HS-5 (cell line): ENCODE measurements at places on chromosomes 11 and 22.

- DNase-seq, result no peak
Observed at GRCh38 chr11:111361874-111362273, 17.2 kb downstream of the POU2AF1 start.

DNA sequence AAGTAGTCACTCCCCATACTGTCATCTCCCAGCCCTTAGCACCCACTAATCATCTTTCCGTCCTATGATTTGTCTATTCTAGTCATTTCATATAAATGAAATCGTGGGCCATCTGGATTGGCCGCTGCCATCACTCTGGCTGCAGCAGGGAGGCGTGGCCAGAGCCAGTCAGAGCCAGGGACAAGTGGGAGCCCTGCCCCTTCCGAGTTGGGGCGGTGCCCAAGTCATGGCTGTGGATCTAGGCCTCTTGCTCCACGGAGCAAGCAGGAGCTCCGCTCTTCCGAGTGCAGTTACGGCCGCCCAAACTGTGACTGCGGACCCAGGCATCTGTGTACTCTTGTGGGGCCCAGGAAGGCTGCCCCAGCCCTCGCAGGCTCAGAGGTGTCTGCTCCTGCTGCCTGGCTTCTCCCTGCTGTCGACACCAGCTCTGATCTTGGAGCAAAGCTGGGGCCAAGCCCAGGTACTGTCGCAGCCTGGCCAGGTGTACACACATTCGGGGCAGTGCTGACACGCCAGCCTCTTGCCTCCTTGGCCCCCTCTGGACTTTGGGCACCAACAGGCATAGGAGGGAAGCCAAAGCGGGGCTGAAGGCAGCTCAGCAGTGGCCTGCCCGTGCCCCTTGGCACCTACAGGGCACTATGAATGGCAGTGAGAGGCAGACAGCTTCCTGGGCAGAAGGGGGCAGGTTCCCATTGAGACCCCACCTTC is 8.4 kb downstream of the MRPL48 start:
- no peak for DNase-seq

DNA sequence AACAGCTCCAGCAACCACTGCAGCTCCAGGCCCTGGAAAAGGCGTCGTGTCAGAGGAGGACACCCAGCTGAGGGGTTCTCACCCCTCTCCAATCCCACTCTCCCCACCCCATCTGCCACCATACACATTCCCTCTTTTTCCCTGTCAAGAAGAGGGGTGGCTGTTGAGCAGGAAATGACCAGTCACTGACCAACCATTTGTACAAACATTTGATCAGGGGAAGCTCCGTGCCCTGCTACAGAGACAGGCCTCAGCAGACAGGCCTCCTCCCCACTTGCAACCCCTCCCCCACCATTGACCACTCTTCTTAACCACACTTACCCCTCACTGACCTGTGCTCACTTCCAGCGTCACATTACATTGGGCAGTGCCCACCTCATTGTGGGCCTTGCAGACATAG is 2.3 kb upstream of the VSIG2 start:
- no peak for DNase-seq

- DNase-seq, result no peak
Observed at GRCh38 chr11:93494357-93494756, 48.8 kb downstream of the SMCO4 start.

GRCh38 chr11:35404388-35404775 is 15.0 kb downstream of the SLC1A2 start:
- no peak for DNase-seq

DNA sequence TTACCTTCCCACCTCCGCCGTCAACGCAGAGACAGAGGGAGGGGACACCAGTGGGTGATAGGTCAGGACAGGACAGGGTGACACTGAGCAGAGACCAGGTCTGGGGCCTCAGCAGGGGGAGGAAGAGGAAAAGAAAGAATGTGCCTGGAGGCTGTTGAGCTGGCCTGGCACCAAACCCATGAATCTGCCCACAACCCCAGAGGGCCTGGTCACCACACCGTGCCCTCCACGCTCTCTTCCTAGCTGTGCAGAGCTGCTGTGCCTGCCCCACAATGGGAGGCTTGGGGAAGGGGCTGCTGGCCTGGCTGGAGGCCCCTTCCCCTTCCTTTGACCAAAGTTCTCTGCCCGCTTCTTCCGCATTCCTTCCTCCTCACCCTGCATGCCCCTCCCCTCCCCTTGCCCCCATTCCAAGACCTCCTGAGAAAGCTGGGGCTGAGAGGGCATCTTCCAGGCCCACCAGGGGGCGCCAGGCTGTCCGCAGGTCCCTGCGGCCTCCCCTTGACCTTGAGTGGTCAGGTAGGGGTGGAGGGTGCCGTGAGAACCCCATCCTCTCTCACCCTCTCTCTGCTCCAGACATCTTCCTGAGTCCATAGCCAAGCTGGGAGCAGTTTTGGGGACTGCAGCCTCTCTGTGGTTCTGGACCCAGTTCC is 11.0 kb upstream of the CACNA1I start:
- DNase-seq, result no peak

DNA sequence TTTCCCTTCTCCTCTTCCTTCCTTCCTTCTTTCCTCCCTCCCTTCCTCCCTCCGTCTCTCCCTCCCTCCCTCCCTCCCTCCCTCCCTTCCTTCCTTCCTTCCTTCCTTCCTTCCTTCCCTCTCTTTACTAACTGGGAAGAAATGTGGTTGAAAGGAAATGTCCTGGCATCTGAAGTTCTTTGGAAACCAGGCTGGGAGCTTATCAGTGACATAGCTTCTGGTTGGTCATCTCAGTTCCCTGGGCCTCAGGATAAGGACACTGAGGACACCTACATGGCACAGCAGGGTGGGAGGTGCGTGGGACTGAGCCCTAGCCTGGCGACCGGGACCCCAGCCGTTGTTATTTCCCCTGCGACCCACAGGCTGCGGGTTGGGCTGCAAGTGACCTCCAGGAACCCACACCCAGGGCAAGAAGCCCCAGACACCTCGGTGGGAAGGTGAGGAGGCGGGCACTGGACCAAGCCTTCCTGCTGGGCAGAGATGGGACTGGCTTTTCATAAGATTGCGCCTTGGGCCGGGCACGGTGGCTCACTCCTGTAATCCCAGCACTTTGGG is 1486.5 kb downstream of the TBC1D22A start:
- no peak for DNase-seq

DNA sequence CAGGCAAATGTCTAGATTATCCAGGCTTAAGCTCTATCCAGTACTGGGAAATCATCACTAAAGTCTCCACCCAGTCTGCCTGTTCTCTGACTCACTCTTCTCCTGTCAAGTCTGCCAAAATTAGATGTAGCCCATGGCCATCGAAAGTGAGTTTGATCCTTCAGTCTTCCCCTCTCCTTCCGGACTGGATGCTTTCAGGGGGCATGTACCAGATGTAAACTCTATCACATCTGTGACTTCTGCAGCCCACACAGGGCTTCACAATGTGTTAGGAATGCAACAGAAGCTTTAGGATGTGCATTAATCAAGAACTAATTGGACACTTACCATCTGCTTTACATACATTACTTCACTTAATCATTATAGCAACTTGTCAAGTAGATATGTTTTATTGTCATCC is 12.3 kb downstream of the ME3 start:
- DNase-seq, result no peak

- no peak for DNase-seq
Observed at GRCh38 chr11:27786331-27786730, 86.1 kb upstream of the BDNF start.

DNA sequence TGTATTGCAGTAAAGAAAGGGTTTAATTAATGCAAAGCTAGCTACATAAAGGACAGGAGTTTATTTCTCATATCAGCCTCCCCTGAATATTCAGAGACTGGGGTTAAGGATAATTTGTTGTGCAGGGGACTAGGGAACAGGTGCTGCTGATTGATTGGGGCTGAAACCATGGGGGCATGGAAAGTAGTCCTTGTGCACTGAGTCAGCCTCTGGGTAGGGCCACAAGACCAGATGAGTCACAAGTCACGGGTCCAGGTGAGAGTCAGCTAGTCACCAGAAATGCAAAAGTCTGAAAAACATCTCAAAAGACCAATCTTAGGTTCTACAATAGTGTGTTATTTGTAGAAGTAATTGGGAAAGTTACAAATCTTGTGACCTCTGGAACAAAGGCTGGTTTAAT is 32.9 kb upstream of the SYT13 start:
- DNase-seq, result no peak

GRCh38 chr11:110530900-110531741 is 101.4 kb downstream of the FDX1 start:
- peak; percentile 29 for DNase-seq

DNA sequence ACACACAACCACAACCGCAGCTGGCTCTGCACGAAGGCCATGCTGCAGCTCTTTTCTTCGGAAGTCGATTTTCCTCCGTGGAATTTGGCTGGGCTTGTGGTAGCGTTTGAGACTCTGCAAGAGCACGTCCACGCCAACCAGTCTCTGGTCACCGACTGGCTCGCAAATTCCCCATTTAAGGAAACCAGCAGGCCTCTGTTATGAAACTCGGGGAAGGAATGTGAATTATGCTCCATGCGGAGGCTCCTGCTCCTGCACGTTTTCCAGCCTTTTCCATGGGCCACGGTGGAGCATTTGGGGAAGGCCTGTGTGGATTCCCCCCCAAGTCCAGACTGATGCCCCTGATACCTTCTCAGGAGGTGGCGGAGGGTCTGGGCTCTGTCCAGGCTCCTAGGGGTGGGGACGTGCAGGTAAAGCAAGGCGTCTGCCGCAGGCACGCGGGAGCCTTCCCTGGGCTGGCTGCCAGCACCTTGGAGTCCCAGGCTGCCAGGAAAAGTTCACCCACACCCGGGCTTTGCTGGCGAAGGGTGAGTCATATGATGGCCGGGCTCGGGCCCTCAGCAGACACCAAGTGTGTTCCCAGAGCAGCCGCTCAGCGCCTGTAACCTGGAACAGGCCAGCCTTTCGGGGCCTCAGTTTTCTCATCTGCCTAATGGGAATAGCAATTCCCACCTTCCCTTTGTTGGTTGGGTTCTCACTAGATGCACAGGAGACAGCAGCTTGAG is 41.9 kb downstream of the LRP5 start:
- peak; percentile 40 for DNase-seq

DNA sequence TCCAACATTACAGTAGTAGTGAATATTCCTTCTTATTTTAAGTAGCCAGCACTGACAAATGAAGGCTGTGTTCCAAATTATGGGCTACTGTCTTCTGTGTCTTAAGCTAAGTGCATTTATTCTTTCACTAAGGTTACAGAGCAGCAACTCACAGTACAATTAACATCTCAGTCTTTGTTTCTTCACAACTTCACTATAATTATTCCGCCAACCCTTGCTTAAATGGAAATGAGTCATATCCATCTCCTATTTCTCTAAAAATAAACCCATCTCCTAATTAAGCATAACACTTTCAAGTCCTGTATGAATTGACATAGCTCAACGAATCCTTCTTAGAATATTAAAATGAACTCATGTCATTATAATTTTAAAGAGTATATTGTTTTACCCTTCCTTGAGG is 6.7 kb downstream of the ETS1 start:
- no peak for DNase-seq

GRCh38 chr22:40972587-40972986 is 21.4 kb downstream of the RBX1 start:
- DNase-seq, result no peak

DNA sequence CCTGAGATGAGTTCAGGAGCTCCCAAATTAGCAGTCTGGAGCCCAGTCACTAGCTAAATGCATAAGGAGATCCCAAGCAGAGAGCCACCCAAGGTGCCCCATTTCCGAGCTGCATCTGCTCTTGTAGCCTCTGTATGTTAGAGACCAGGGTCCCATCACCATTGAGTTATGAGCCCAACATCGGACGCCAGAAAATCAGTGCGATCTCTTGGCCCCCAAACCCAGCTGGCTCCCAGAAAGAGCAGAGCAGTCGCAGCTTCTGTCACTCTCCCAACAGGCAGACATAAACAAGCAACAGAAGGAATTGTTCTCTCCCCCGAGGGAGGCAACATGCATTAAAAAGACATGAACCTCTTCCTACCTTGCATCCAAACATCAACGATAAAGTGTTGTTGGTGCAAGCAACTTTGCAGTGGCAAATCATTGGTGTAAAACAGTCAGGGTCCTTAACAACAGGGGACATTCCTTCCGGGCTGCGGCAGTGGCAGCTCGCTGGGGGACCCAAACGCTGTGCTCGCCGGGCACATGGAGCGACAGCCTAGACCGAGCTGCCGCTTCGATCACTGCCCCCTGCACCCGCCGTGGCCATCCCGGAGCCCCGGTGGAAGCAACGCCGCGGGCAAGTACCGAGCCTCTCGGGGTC is 907.1 kb downstream of the DLG2 start:
- no peak for DNase-seq

- DNase-seq, result no peak
Observed at GRCh38 chr22:32636884-32637283, 162.3 kb downstream of the FBXO7 start.
